ENCODE measurements at places on chromosomes 13 and 19.

- DNase-seq = peak; percentile 58
Measured at GRCh38 chr13:110726726-110727125, 13.2 kb downstream of the ING1 start.

DNA sequence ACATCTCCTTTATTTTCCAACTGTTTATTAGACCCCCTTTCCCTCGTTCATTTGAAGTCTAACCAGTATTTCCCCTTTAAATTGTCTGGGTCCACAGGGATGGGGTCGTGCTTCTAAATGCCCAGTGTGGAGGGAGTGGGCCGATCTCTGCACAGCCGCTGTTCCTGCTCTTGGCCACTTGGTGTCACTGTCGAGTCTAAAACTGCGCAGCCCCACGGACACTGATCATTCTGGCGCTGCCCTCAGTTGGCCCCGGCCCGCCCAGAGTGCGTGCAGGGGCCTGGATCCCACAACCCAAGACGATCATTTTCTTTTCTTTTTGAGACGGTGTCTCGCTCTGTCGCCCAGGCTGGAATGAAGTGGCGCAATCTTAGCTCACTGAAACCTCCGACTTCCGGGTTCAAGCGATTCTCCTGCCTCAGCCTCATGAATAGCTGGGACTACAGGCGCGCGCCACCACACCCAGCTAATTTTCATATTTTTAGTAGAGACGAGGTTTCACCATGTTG lies 12.0 kb downstream of the WDR88 start:
- DNase-seq = peak; percentile 52

- no peak for DNase-seq
Measured at GRCh38 chr13:85808811-85809210, 9.6 kb upstream of the SLITRK6 start.

- DNase-seq = no peak
Measured at GRCh38 chr19:23547816-23548430, 139.1 kb downstream of the ZNF675 start.

DNA sequence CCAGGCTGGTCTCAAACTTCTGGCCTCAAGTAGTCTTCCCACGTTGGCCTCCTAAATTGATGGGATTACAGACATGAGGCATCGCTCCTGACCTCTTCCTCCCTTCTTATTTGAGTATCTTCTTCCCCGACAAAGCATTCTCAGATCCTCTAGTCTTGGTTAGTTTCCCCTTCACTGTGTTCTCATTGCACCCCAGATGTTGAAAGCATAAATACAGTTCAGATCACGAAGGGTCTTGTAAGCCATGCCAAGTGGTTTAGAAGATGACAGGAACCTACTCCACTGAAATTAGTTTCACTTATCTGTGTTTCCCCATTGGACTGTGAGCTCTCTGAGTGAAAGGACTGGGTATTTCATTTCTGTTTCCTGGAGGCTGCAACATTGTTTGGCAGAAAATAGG lies 100.7 kb downstream of the DGKH start:
- DNase-seq = no peak

DNA sequence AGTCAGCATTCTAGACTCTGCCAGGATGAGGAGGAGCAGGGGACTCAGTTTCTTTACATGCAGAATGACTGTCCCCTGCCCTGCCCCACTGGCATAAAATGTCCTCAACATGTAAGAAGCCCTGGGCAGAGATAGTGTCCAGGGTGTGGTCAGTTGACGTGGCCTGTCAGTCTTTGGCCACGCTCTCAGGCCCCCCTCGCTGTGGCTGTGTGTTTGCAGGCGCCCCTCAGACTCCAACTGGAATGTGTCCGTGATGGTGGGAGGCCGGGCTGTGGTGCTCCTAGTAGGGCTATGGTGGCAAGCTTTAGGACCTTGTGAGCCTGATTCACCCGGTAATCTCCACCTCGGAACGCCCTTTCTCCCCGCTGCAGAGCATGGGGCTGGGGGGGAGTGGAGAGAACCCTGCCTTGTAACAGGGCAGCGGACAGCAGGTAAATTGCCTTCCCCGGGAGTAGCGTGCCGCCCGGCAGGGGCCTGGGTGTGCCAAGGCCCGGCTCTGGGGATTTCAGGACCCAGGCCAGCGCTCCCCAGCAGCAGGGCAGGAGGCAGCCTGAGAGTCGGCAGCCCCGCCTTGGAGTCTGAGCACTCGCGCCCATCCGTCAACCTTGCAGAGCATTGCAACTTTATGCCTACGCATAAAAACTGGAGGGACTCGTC lies 62.3 kb downstream of the CHST8 start:
- no peak for DNase-seq

All from stimulated activated CD4-positive, alpha-beta T cell treated with anti-CD3 and anti-CD28 coated beads, Interleukin-15, amount 100 ng/mL, for 48 hours (primary cell).